ENCODE measurements at places on chromosomes 3 and 15.

GRCh38 chr15:41557673-41558399 is 1.2 kb upstream of the TYRO3 start:
- peak; percentile 92 for ATAC-seq

- ATAC-seq = no peak
Measured at GRCh38 chr15:100113351-100114080, 228.3 kb downstream of the ADAMTS17 start.

DNA sequence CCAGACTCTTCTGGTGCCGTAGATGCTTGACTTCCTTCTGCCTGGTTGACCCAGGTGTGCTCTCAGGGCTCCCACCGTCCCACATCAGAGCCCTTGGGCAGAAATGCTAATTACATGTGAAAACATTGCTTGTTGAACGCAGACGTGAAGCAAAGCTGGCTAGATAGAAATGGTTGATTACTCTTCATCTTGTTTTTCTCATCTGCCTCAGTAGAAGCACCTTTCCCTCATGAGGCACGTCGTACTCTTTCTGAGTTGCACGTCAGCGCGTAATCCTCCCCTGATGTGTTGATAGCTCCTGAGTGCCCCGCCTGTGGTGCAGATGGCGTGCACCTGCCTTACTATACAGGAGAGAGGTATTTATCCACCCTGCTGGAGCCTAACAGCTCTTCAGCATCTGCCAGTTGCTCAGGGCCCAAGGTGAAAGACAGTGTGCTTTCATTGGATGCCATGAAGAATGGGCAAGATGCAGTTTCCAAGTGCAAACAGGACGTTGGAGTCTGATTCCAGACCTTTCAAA is 18.1 kb downstream of the MAP6D1 start:
- ATAC-seq = no peak

GRCh38 chr3:30613133-30613825 is 6.9 kb downstream of the TGFBR2 start:
- no peak for ATAC-seq

GRCh38 chr3:149199474-149199873 is 22.2 kb downstream of the CP start:
- ATAC-seq = peak; percentile 35

Data from SK-N-SH treated with all-trans-retinoic acid at 6 μM for 48 hours (cell line).